ENCODE measurements at places on chromosomes 13 and 19.
A peak's percentile ranks its signal among the peaks of the same experiment; 100 is the strongest.

DNA sequence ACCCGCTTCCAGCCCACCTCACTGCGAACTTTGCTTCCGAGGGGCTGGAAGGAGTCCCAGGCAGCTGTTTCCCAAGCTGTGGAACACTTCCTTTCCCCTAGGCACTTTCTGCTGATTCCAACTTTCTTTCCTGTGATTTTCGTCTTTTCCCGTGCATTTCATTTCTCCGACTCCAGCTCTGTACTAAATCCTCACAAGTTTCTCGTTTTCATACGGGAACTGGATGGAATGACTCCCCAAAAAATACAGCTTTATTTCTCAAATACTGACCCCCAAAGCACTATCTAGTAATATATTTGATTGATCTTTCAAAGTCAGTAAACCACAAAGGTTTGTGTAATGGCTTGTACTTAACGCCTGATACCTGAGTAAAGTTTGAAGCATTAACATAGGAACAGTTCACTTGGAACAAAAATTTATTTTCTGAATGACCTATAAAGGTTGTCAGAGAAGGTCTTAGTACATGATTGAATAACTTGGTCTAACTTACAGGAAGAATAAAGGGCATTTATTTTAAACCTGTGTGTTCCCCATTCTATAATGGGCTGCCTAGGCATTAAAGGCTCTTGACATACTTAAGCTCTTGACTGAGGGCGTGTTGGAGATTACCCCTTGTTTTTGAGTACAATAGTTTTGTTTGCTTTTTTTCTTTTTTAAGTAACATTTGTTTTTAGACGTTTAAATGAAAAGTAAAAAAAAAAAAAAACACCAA is 1.3 kb upstream of the PCDH9 start:
- no peak for DNase-seq

DNA sequence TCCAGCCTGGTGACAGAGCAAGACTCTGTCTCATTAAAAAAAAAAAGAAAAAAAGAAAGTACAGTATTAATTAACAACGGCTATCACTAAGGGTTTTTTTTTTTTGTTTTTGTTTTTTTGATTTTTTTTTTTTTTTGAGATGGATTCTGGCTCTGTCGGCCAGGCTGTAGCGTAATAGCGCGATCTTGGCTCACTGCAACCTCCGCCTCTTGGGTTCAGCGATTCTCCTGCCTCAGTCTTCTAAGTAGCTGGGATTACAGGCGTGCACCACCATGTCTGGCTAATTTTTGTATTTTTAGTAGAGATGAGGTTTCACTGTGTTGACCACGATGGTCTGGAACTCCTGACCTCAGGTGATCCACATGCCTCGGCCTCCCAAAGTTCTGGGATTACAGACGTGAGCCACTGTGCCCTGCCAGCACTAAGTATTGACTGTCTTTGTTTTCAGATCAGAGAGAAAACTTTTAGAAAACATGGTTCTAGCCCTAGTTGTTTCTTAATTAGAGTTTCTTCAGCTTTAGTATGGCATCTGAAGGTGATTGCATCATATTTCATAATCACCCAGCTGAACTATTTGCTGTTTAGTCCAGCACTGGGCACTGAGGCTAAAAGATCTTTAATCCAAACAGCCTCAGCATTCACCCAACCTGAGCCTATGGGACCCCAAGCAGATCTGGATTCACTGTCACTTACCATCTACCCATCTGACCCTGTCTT is 2.7 kb upstream of the GATAD2A start:
- DNase-seq: no peak

DNA sequence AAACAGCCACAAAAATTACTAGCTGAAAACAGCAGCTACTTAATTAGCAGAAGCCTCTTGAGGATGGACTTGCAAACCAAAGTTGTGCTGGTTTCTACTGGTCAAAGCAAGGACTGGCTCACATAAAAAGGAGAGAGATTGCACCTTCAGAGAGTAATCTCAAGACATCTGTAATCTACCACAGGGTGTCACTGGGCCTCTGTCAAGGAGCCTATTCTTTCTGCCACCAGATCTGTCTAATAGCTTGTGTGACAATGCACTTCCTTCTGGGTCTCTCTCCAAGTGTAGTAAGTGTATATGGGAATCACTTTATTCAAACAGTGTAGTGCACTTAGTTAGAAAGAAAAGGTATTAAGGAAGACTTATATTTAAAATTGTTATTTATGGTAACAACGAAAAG is 24.4 kb upstream of the ZNF561 start:
- no peak for DNase-seq

GRCh38 chr19:1216756-1217155 is 11.2 kb downstream of the STK11 start:
- no peak for DNase-seq

DNA sequence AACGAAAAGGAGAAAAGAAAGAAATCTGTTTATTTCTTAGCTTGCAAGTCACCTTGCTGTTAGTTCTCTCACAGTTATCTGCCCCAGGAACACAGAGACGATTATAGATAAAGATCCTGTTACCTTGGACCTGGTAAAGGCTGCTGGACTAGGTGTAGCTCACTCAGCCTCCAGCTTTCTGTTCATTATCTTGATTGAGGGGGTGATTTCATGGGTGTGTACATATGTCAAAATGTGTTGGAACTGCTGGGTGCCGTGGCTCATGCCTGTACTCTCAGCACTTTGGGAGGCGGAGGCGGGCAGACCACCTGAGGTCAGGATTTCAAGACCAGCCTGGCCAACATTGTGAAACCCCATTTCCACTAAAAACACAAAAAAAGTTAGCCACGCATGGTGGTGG is 27.9 kb downstream of the CERS4 start:
- DNase-seq: no peak

GRCh38 chr19:55206664-55207500 is 2.4 kb downstream of the PTPRH start:
- peak; percentile 54 for DNase-seq

- DNase-seq: no peak
Measured at GRCh38 chr19:54696117-54696548, 28.1 kb upstream of the KIR3DL3 start.

- DNase-seq: peak; percentile 77
Measured at GRCh38 chr19:12090807-12091206, 26.3 kb downstream of the ZNF844 start.

DNA sequence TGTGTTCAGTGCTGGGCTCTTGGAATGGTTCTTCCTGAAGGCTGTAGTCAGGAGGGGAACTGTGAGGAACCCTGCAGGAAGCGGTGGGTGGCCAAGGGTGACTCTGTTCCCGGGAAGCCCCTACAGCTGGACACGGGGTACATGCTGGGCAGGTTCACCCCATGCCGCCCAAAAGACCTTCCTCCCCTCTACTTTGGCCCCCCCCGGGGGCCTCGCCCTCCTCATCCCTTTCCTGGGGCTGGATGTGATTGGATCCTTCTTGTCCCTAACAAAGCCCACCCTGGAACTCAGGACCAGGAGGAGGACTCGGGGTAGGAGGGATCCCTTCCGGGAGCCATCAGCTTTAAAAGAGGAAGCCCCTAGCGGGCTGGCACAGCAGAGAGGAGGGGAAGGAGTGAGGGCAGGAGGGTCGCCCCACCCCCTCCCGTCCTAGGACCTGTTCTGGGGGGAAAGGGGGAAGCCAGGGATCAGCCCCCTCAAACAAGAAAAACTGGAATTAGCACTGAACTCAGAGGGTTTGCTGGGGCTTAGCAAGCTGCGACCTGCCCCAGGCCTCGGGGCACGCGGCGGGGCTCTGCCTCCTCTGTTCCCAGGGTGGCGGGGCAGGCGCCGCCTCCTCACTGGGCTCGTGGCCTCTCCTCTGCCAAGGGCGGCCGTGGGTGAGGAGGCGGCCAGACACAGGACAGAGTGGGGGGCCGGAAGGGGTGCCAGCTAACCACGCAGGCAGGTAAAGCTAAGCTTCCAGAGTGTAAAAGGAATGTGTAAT is 4.0 kb downstream of the CEBPA start:
- no peak for DNase-seq

GRCh38 chr13:112746044-112746443 is 56.2 kb downstream of the ATP11A start:
- DNase-seq: no peak

GRCh38 chr19:47729799-47730520 is 15.4 kb upstream of the NOP53 start:
- DNase-seq: peak; percentile 65

- peak; percentile 62 for DNase-seq
Measured at GRCh38 chr19:37855098-37855497, 51.3 kb downstream of the WDR87 start.

DNA sequence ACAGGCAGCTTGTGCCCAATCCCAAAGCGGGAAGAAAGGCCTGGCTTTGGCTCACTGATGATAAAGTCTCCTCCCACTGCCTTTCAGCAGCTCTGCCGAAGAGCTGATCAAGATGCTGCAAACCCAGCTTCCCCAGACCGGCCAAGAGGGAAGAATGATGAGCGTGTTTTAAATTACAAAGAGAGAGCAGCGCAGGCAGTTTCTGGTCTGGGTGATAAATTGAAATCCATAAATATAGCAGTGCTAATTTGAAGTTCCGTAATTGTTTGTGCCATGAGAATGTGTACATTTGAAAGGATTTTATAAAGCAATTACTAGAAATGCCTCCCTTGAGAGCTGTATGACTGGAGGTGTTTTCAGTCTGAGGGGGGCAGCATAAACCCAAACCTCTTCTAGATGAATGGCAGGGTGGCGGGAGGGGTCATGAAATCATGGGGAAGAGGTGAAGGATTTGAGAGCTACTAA is 171.8 kb downstream of the STK24 start:
- DNase-seq: no peak

- no peak for DNase-seq
Measured at GRCh38 chr13:51048616-51049015, 62.5 kb downstream of the C13orf42 start.

- no peak for DNase-seq
Measured at GRCh38 chr19:18282788-18283141, 1.3 kb upstream of the JUND start.

GRCh38 chr13:42246541-42246940 is 25.4 kb upstream of the AKAP11 start:
- no peak for DNase-seq

- peak; percentile 87 for DNase-seq
Measured at GRCh38 chr19:7652061-7652641, 15.2 kb downstream of the STXBP2 start.

DNA sequence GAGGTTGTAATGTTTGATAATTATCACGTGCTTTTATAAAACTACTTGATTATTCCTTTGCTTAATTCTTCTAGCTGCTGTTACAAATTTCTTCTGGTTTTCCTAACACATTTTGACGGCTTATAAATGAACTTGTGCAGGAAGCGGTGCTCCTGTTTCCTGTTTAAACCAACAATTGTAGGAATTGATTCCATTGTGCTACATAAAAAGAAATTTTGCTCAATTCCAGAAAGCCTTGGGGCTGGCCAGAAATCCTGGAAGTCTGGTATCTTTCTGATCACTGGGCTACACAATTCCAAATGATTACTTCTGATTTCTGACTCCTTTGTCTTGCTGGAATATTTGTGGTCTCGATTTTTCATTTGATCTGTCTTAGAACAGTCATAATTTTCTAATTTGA is 14.9 kb downstream of the RFC3 start:
- no peak for DNase-seq

- no peak for DNase-seq
Measured at GRCh38 chr13:61128850-61129645, 286.6 kb downstream of the PCDH20 start.

GRCh38 chr13:30148786-30149185 is 158.6 kb downstream of the KATNAL1 start:
- DNase-seq: no peak

DNA sequence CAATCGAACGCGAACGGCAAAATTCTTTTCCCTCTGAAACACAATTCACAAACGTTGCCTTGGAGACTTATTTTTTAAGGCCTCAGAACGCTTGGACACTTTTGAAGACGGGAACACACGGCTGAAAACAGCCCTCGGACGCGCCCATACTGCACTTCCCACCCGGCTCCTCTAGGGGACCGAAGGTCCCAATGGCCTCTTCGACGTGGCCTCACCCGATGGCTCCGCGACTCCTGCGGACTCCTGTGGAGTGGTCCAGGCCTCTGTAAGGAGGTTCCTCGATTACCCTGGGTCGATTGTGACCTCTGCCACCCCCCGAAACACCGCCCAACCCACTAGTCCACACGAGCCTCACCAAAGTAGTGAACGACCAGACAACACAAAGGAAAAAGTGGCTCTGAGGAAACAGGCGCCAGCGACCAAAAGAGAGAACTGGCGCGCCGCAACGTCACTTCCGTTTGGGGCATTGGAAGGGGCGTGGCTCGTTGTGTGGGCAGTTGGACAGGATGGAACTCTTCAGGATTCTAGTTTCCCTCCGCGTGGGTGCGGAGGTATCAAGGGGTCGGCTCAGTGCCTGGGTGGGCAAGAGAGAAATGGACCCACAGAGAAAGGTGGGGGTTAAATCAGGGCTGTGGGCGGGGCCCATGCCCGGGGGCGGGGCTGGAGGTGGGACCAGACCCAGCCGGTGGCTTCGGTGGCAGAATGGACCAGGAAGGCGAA is at the start of gene ZNF560:
ZNF560 (minus strand) TSS at position 434 of the 720 bp plus-strand sequence. CDS start 23,303 bp downstream, outside the sequence.
- no peak for DNase-seq

- DNase-seq: no peak
Measured at GRCh38 chr13:42973581-42973980, 18.5 kb downstream of the EPSTI1 start.

- DNase-seq: no peak
Measured at GRCh38 chr13:64127856-64128255, 2712.2 kb upstream of the PCDH20 start.

DNA sequence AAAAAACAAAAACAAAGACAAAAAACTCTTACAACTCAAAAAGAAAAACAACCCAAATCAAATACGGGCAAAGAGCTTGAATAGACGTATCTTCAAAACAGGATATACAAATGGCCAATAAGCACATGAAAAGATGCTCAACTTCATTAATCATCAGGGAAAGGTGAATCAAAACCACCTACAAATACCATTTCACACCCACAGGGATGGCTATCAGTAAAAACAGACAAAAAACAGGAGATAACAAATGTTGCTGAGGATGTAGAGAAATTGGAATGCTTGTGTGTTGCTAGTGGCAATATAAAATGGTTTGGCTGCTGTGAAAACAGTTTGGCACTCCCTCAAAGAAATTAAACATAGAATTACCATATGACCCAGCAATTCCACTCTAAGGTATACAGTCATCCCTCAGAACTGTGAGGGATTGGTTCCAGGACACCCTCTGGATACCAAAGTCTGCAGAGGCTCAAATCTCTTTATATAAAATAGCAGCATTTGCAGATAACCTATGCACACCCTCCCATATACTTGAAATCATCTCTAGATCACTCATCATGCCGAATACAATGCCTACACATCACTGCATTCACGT is 29.7 kb downstream of the MLLT1 start:
- no peak for DNase-seq

DNA sequence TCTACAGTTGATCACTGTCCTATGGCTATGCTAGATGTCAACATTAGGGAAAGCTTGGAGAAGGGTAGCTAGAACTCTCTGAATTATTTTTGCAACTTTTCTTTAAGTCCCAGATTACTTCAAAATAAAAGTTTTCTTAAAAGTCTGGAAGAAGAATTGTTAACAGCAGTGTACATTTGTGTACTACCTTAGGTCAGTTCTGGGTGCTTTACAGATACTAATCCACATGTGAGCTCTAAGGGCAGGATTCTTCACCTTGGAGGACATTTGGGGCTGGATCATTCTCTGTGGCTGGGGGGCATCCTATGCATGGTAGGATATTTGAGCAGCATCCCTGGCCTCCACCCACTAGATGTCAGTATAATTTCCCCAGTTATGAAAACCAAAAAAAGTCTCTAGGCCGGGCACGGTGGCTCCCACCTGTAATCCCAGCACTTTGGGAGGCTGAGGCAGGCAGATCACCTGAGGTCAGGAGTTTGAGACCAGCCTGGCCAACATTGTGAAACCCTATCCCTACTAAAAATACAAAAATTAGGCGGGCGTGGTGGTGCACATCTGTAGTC is 2.8 kb downstream of the BRME1 start:
- peak; percentile 29 for DNase-seq

Data from stimulated activated CD4-positive, alpha-beta T cell treated with anti-CD3 and anti-CD28 coated beads, Interleukin-2, amount 100 ng/mL, for 24 hours (primary cell).